ENCODE measurements at places on chromosomes 12 and 14.

GRCh38 chr14:100603341-100604120 is 16.3 kb upstream of the BEGAIN start:
- DNase-seq: no peak

DNA sequence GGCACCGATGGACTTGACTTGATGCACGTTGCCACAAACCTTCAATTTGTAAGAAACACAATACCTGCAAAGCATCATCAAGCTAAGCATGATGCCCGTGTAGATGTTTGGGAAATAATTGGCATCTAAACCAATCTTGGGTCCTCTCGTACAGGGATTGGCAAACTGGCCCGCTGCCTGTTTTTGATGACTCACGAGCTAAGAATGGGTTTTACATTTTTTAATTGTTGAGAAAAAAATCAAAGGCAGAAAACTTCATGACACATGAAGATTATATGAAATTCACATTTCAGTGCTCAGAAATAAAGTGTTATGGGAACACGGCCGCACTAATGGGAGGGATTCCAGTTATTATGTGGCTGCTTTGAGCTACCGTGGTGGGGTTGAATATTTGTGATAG is 10.9 kb downstream of the MTA1 start:
- no peak for DNase-seq

DNA sequence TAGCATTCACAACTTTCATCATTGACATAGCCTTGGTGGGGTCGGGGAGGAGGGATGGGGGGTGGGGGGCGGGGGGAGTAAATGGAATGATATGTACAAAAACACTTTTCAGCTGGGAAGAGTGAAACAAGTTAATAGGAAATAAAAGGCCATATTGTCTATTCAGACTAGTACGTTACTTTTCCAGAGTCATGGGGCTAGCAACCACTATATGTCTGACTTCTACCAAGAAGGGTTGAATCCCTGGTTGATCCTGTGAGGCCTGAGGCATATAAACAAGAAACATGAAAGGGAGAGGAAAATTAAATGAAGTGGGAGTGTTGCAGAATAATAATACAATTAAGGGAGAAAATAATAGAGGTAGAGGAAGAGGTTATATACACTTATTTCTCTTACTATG is 225.5 kb downstream of the ERC1 start:
- DNase-seq: no peak

DNA sequence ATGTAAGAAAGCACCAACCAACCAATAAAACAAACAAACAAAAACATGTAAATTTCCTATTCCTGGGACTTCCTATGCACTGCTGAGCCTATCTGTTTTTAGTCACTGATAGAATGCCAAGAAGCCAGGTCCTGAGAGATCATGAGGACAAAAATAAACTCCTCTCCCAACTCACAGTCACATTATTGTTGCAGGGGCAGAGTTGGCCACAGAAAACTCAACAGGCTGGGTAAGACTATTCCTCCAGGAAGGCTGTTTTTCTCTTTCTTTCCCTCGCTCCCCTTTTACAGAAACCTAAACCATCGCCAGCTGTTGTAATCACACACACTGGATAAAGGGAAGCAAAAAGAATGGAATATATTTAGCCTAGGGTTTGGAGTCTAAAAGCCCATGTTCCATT is 55.8 kb upstream of the METAP2 start:
- DNase-seq: no peak

GRCh38 chr12:13504074-13504473 is 307.5 kb downstream of the EMP1 start:
- no peak for DNase-seq

GRCh38 chr12:106801167-106801708 is 26.8 kb downstream of the RIC8B start:
- no peak for DNase-seq

DNA sequence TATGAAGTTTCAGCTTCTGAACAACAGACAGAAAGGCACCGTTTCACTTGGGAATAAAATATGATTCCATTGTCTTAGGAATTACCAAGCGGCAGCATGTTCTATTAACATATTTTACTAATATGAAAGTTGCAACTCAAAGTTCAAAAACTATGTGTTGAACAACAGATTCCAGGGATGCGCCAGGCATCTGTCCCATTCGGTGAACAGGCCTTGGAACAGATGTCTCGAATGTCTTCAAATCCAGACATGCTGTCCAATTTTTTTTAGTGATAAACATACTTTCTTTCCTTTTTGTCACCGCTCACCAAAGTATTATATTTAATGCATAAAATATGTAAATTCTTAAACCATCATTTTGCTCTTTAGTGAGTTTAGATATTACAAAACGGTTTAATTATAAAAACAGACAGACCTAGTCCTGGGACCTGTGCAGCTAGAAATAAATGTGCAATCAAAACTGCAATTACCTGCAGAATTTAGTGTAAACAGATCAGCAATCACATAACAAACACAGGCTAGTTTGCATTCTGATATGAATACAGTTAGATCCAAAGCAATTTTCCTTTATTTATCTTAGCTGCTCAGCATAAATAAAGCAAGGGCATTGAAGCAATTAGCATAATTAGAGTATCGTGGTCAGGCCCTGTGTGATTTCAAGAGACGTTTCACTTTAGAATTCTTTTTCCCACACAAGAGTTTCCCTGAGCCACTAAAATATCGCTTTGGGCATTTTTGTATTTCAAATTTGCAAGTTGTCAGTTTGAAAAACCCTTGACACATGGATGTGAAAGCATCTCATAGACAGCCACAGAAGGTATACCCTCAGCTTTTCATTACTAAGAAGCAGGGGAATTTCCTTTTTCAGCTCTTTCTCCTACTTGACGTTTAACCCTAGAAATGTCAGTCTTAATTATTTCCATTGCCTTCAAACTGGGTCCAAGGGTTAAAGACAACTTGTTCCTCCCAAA is 420.8 kb downstream of the EGLN3 start:
- no peak for DNase-seq
